ENCODE measurements at places on chromosomes 2 and 18.

- DNase-seq, result no peak
These were observed 37.8 kb upstream of the MRPL19 start for GRCh38 chr2:75608684-75609333.

DNA sequence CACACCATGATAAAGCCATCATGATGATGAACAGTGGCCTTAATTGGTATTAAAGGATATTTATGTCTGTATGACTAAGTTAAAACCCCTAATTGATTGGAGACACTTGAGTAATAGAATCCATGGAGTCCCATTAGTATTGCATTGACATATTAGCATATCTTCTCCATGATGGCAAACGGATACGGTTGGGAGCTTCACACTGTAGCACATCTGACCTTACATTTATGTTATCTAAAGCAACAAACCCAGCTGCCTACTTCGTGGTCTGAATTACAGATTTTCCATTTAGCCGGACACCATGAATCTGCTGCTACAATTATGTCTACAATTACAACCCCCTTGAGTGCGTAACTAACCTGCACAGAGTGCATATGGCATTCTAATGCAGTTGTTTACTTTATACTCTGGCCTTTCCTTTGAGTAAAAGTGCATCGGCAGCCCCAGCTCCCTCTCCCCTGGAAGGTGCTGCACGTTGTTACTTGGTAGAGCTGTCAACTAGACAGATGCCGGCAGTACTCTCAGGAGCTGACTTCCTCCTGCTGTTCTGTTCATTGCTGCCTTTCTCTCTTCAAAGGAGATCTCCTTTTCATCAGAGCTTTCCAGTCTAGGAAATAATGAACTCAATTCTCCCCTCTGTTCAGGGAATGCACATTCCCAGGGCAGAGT, 92.1 kb downstream of the LRRC30 start:
- no peak for DNase-seq

GRCh38 chr2:242030858-242031257, 161.3 kb downstream of the RTP5 start:
- no peak for DNase-seq

GRCh38 chr2:240797914-240798313, 22.1 kb downstream of the KIF1A start:
- no peak for DNase-seq

- no peak for DNase-seq
These were observed 15.7 kb downstream of the GRHL1 start for GRCh38 chr2:9967053-9967775.

- DNase-seq, result no peak
These were observed 44.8 kb upstream of the EHBP1 start for GRCh38 chr2:62660582-62661262.

GRCh38 chr2:147363181-147363580, 481.6 kb upstream of the ACVR2A start:
- no peak for DNase-seq

- no peak for DNase-seq
These were observed 114.0 kb upstream of the SLC39A10 start for GRCh38 chr2:195543063-195543462.

GRCh38 chr2:38039121-38039910, 36.6 kb downstream of the CYP1B1 start:
- DNase-seq, result no peak

- DNase-seq, result no peak
These were observed 152.7 kb downstream of the SLC8A1 start for GRCh38 chr2:40299173-40299572.

DNA sequence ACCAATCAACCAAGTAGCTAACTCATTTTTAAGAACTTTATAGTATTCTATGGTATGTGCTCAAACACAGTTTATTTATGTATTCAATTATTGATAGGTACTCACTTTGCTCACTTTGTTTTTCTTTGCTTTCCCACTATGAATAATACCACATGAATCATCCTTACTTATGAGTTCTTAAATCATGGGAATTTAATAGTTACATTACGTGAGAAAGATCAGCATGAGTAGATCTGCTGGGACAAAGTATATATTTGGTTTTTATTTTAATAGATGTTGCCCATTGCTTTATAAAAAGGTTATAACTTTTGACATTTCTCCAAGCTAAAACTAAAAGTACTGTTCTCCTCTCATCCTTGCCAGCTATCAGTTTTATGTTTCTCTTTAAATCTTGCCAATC, 390.7 kb downstream of the LRATD1 start:
- DNase-seq, result no peak

- no peak for DNase-seq
These were observed 331.6 kb downstream of the TXNL1 start for GRCh38 chr18:56306797-56307196.

DNA sequence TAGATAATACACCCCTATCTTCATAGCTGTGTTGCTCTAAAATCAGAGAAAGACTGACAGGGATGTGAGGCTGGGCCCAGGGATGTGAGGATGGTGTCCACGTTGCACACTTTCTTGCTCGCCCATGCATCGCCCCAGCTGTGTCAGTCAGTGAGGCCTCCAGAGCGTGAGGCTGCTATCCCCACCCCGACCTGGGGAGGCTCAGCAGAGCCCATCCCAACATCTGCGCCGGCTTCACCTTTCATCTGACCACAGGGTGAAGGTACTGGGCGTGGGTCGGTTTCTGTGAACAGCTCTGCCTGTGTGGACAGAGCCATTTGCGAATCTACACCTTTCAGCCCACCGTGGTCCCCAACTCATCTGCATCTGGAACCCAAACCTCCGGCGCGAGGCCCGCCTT, 255.7 kb downstream of the HDAC4 start:
- DNase-seq, result no peak

DNA sequence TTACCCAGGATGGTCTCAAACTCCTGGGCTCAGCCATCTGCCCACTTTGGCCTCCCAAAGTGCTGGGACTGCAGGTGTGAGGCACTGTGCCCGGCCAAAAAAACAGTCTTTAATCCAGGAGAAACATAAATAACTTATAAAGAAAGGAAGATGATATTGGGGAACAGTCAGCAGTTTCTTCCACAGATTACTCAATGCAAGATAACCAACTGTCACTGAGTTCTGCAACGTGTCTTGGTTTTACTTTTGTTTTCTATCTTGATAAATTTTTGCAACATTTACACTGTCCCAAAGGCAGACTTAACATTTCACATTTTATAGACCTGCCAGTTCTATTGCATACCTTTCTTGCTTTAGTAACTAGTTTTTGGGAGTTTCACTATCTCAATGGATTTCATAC, 71.1 kb downstream of the ANKRD44 start:
- DNase-seq, result no peak

GRCh38 chr2:19035238-19035637, 323.2 kb downstream of the OSR1 start:
- no peak for DNase-seq

DNA sequence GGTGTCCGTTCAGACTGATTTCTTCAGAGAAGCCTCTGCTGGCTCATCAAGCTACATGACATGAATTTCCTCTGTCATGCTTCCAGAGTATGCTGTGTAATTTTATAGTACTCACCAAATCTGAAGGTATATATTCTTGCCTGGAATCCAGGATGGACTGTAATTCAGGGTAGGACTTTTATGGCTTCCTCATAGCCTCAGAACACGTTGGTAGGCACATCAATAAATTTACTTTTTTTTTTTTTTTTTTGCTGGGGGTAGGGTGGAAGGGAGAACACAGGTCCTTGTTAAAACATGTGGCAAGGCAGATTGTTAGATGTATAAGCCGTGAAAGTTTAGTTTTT, 34.4 kb downstream of the MTA3 start:
- DNase-seq, result no peak

DNA sequence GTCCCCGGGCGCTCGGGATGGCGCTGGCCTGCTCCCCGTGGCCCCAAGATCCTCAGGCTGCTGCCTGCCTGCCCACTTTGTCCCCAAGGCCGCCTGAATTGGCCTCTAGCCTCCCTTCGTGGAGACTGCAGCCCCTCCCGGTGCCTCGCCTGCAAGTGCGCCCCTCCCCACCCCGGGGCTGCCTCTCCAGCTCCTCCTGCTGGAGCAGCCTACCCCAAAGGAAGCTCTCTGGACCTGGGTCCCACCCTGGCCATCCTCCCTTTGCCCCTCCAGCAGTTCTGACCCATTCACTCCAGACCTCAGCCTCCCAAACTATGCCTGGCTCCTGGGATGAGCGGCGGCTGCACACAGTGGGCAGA, 6.2 kb downstream of the ESPNL start:
- no peak for DNase-seq

GRCh38 chr2:46361920-46362666, 64.9 kb downstream of the EPAS1 start:
- DNase-seq, result no peak

DNA sequence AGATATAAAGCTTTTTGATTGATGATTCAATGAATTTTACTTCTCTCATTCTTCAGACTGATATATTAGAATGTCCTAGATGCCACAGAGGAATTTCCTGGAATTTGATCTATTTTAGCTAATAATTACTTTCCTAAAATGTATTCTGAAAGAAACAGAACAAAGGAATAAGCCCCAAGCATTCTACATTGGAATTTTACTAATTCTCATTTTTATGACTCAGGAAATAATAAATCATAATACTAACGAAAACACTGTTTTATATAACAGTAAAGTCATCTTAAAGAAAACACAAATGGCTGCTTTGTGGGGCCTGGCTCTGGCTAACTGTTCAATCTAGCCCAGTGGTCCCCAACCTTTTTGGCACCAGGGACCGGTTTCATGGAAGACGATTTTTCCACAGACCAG, 68.6 kb upstream of the LPIN2 start:
- no peak for DNase-seq

- DNase-seq, result no peak
These were observed 340.6 kb downstream of the HRH4 start for GRCh38 chr18:24801001-24801400.

- DNase-seq, result no peak
These were observed 3.4 kb downstream of the SERPINB2 start for GRCh38 chr18:63890950-63891304.

GRCh38 chr2:70785137-70785911, 5.1 kb downstream of the FIGLA start:
- no peak for DNase-seq

- no peak for DNase-seq
These were observed 18.1 kb downstream of the VIL1 start for GRCh38 chr2:218436992-218437391.

DNA sequence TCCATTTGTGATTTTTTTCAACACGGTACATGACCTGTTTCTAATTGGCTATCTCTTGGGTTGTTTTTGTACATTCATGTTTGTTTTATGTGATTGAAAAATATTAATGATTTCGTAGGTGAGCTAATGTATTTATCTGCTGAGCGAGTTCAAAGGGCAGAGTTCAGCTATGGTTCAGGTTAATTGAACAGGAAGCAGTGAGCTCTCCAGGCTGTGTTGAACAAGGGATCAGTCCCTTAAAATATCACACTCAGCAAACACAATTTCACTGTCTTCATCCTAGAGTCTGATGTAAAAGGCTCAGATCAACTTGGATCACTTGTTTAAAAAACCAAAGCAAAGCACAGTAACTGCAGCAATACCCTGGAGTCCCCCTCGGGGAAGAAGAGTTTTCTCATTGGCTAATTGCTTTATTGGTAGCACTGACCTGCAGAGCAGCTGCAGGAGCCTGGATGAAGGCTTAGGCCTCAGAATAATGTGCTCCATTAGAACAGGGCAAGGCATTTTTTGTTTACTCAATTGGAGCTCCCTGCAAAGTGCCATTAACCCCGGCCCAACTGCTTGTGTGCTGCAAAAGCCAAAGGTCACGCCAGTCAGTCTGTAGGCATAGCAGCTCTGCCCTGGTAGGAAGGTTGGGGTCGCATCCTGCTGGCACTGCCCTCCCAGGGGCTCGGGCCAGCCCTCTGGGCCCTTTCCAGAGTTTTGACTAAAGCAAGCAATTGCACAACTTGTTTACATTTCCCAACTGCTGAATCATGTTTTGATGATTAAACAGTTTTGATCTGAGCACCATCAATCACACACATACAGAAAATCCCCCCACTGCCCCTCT, 10.5 kb downstream of the ONECUT2 start:
- DNase-seq, result no peak

GRCh38 chr18:59839246-59839645, 60.5 kb upstream of the PMAIP1 start:
- DNase-seq, result no peak

GRCh38 chr2:86615596-86615995, 8.1 kb downstream of the RNF103 start:
- no peak for DNase-seq

GRCh38 chr2:175187378-175187777, 5.9 kb upstream of the ATP5MC3 start:
- no peak for DNase-seq

- no peak for DNase-seq
These were observed 44.5 kb downstream of the USP34 start for GRCh38 chr2:61426267-61426897.

DNA sequence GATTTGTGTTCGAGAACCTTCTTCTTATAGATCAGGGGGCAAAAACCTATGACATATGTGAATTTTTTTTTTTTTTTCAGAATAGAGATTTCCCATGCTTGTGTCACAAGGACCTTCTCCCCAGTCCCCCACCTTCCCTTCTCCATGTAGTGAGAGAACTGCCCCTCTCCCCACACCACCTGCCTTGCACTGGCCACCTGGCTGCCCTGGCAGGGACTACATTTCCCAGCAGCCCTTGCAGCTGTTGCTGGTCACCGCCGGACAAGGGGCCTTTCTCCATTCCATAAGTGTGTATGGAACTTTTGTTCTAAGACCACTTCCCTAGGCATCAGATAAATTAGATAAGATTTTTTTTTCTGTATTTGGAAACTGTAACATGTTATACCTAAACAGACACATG, 22.2 kb downstream of the MBP start:
- DNase-seq, result no peak

DNA sequence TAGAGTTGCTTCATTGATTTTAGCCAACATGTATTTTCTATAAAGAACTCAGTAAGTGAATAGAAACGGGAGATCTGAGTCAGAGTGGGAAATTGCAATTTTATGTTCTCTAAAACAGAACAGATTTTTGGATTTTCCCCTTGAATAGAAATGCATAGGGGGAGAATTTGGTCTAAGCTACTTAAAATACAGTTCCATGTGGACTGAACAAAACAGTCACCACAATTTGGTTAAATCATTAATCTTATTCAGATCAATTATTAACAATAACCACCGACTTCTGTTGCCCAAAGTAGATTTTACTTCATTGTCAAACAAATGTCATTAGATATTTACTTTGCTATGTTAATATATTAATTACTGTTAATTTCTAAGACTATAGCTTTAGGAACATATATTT, 107.7 kb downstream of the SCG2 start:
- no peak for DNase-seq

- DNase-seq, result no peak
These were observed 29.6 kb downstream of the SH3BP4 start for GRCh38 chr2:234981197-234982095.

DNA sequence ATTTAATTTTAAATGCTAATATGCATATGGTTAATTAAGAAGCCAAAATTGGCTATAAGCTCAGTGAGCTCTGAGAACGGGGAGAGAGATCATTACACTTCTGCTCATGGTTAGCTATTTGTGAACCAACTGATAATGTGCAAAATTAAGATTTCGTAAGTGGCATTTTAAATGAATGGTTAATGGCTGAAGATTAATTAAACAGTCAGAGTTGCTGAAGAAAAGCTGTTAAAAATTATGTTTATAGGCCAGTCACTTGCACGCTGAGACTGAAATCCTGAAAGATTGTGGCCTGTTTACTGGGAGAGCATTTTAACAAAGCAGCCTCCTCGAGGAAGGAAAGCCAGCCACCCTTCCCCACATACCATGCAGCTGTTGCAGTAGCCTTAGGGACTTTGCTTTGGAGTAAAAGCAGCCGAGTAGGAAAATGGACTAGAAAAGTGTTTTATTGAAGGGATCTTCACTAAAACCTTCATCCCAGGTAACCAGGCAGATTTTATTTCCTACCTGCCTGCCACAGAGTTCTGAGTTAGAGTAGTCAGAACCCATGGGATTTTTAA, 218.8 kb upstream of the NRP2 start:
- no peak for DNase-seq

Data from cortex of kidney (tissue), 1 donor.